Daoy (cell line): ENCODE measurements at places on chromosomes 13 and 19. TPM values are rescaled to one million over a fixed set of nuclear protein-coding genes. Genes with fewer than 3 reads are reported as not detected.
A peak's percentile ranks its signal among the peaks of the same experiment; 100 is the strongest.

GRCh38 chr13:30978981-30979956 lies 46.8 kb downstream of the TEX26 start:
- DNase-seq, result peak; percentile 21

DNA sequence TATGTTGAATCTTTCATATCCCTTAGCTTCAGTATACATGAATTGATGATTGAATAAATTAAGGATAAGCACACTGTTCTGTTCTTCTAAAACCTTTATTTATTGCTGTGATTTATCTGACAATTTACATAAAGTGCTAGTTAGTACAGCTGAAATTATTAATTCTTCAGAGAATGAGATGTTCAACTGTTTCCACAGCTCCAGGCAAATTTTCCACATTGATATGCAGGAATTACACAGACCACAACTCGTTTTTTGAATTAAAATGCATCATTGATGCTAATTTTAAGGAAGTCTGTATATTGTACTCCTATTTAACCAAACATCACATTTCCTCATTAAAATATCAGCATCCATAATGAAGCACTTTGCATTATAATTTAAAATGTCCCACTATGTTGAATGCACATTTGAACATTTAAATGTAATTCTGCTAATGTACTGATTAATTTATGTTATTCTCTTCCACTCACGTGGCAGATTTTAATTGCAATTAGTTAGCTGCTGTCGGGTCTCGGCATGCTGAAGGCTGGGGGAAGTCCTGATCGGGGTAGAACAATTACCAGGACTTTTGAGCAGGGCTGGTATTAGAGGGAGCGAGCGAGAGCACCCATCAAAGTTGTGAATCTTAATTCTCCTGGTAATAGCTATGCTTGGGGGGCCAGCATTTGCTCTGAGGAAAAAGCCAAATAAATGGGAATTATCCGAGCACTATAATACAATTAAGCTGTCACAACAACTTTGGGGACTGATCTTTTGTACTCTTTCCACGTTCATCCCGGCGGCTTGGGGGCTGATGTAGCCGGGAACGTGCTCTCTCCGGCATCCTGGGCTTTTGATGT lies 136.7 kb upstream of the TMTC4 start:
- DNase-seq, result no peak

- DNase-seq, result no peak
These were observed 183.7 kb downstream of the TEX29 start for GRCh38 chr13:111503905-111504695.

- DNase-seq, result no peak
These were observed 1.4 kb downstream of the LILRB2 start for GRCh38 chr19:54279406-54279962.

GRCh38 chr13:51760592-51760991 lies 43.4 kb downstream of the DHRS12 start:
- DNase-seq, result peak; percentile 9

DNA sequence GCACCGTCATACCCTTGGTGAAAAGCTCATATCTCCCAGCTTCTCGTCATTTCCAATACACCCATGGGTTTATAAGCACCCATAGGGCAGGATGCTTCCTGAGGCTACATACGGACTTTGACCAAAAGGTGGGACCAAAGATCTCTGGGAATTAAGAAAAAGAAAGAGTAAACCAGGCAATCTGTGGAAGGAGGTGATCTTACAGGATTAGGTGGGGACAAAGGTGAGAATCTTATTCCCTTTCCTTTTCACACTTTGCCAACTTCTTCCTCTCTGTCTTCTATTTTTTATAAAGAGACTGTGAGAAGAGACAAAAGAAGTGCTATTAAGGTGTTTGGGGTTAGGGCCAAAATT lies 172.0 kb downstream of the DLEU7 start:
- DNase-seq, result no peak

DNA sequence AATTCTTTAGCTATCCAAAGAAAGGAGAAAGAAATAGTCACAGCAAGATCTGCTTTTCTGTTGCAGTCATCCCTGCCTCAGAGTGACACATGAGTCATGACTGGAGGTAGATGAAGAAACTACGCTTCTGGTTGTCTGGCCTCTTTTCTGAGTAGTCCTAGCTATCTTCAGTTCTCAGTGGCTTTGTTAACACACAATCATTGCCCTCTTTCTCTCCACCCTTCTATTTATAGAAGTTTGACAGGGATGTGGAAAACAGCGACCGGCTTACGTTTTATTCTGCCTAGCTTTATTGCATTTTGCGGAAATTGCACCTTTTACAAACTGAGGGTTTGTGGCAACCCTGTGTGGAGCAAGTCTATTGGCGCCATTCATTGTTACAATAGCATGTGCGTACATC lies 26.7 kb downstream of the SPATA13 start:
- DNase-seq, result no peak

GRCh38 chr13:20969182-20969581 lies 66.6 kb upstream of the XPO4 start:
- peak; percentile 14 for DNase-seq

GRCh38 chr13:44148159-44148914 lies 225.3 kb upstream of the SERP2 start:
- DNase-seq, result peak; percentile 25

GRCh38 chr13:50080203-50080910 lies 65.1 kb downstream of the KCNRG start:
- DNase-seq, result peak; percentile 11

- DNase-seq, result no peak
These were observed 1073.4 kb downstream of the EFNB2 start for GRCh38 chr13:105462098-105462497.

GRCh38 chr19:42091742-42092141 lies 15.8 kb downstream of the ZNF574 start:
- DNase-seq, result peak; percentile 57

The C2CD4C gene
- total RNA-seq, result 0.06 TPM in 1 of 2 replicates, not detected in the other

The HCST gene
- not detected in 2 replicates for total RNA-seq

The ANGPTL8 gene
- not detected in 2 replicates for total RNA-seq

The FUT3 gene
- not detected in 2 replicates for total RNA-seq

The ZNF709 gene
- total RNA-seq, result 0.27 and 0.80 TPM in 2 replicates
